HuH-7.5 (cell line): ENCODE measurements at places on chromosomes 2 and 18.

- no peak for DNase-seq
These were observed 8.5 kb downstream of the DSC1 start for GRCh38 chr18:31154181-31154580.

- no peak for DNase-seq
These were observed 59.0 kb downstream of the SDC1 start for GRCh38 chr2:20165677-20166509.

DNA sequence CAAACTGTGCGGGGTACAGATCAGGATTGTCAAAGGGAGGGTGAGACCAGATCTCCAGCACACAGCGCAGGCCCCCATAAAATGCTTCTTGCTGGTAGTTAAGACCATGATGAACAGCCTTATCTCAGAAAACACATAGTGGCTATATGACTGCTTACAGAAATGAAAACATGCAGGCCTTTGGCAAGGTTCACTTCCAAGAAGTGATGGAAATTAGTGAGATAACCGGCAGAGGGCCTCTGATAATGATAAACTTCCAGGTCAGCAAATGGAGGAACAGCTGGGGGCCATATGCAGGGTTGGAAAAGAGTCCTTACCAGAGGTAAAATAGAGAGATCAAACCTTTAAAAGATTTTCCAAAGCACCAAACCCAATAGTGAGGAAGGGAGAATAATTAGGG is 46.6 kb downstream of the CFAP221 start:
- no peak for DNase-seq

DNA sequence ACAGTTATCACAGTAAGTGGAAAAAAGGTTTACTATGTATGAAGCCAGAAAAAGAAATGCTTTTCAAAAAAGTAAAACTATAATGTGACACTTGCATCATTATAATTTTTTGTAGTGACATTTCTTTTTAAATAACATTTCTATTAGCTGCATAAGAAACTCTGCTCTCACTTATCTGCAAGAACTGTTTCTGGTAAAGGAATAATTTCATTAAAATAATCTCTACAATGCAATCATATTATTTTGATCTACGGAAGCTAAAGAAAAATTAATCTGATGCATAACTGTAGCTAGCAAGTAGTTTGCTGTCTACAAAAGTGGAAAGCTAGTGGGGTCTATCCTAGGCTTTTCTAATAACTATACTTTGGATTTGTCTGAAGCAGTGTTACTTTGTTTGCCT is 50.1 kb downstream of the PGAP1 start:
- no peak for DNase-seq

GRCh38 chr2:137237055-137237454 is 471.7 kb downstream of the THSD7B start:
- DNase-seq = no peak

DNA sequence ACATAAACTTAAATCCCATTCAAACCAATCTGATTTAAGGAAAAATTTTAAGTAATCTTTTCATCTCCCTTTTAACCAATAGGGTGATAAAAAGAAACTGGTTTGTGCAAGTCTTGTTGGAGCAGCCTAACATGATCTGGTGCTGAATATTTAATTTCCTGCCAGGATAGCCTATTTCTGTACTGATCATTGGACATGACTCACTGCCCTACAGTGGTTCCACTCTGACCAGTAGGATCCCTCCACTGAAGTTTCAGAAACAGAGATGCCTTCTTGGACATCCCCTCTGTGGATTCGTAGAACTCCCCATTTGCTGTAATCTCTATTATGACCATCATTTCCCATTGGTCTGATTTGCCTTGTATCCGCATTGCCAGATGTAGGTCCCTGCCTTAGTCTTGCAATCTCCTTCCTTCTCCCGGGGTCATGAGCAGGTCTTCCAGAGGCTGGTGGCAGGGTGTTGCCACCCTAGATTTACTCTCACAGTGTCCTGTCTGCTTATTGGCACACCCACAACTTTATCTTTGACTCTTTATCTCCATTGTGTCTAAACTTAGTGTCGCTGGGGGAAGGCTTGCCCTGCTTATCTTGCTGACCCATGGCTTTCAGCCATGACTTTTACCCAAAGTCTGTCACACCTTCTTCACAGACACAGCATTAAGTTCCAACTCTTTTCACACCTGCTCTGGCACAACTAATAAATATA is 12.3 kb upstream of the SETBP1 start:
- no peak for DNase-seq

DNA sequence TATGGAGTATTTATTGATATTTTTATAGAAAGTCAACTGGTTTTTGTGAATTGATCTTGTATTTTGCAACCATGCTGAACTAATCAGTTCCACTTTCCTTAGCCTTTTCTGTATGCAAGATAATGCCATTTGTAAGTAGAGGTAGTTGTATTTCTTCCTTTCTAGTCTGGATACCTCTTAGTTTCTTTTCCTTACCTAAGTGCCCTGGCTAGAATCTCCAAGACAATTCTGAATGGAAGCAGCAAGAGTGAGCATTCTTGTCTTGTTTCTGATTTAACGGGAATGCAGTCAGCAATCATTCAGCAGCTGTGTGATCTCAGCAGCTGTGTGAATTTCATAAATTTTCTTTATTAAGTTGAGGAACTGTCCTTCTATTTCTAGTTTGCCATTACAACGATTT is 73.4 kb downstream of the NRXN1 start:
- no peak for DNase-seq

- no peak for DNase-seq
These were observed 329.2 kb downstream of the TNS1 start for GRCh38 chr2:217673627-217674026.

DNA sequence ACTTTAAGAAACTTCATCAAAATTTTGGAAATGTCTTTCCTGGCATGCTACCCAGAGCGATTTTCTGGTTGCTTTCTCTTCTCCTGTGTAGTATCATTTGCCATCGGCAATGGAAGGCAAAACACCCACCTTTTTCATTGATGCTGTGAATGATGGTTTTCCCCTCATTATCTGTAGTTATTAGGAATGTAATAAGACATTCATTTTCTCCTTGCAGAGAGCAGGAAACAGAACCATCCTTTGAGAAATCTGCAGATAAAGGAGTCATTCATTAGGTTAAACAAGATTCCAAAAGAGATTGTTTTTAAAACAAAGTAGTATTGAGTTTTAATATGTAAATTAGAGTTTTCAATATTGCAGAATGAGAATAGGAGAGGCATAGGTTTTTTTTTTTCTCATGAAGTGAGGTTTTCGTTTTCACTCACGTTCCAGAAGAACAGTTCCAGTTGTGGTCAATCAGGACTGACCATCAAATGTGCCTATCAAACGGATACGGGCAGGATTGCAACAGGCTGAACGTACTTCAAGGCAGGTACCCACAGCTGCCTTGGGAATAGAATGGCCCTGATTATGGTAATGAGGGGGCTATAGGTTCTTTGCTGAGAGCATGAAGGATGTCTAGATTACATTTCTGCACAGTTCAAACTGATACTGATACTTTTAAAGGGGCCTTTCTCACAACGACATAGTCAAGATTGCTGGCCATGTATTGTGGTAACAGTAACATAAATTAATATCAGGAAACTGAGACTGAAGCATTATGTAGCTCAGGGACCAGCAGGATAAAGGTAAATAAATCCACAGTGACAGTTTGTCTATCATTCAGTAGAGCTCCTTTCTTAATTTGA is 49.8 kb upstream of the PLA2R1 start:
- no peak for DNase-seq

- DNase-seq = no peak
These were observed 102.9 kb downstream of the CLIP4 start for GRCh38 chr2:29218071-29218470.
